T-helper 1 cell (primary cell): ENCODE measurements at places on chromosomes 2 and 18.

DNA sequence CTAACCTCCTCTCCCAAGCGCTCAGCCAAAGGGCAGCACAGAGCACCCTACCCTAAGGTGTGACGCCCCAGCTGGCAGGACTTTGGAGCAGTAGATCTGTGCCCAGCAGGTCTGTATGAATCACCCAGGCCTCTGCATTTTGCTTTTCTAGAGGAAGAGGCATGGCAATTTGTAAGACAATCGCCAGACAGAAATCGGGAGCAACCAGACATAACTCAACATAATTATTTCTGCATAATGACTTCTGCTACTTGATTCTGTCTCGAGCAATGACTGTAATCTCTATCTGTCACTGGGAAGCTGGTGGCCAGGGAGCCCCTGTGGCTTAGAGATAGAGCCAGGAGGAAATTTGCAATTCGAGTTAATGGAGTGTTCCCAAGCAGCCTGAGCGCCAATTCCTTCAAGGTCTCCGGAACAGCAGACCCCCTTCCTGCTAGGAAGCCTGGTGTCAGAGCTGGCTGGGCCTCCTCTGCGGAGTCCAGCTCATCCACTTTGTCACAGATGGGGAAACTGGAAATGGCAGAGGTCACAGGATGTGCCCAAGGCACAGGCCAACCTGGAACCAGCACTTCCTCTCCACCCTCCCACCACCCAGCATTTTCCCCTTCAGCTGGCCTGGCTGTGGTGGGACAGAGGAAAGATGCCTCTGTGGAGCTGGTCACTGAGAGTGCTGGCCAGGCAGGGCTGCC is 55.0 kb downstream of the ODC1 start:
- no peak for DNase-seq

GRCh38 chr2:7706791-7707190 is 789.6 kb downstream of the RNF144A start:
- no peak for DNase-seq

- DNase-seq, result no peak
Observed at GRCh38 chr2:212592695-212593094, 54.1 kb upstream of the ERBB4 start.

GRCh38 chr2:222835143-222835822 is 25.6 kb upstream of the ACSL3 start:
- no peak for DNase-seq

DNA sequence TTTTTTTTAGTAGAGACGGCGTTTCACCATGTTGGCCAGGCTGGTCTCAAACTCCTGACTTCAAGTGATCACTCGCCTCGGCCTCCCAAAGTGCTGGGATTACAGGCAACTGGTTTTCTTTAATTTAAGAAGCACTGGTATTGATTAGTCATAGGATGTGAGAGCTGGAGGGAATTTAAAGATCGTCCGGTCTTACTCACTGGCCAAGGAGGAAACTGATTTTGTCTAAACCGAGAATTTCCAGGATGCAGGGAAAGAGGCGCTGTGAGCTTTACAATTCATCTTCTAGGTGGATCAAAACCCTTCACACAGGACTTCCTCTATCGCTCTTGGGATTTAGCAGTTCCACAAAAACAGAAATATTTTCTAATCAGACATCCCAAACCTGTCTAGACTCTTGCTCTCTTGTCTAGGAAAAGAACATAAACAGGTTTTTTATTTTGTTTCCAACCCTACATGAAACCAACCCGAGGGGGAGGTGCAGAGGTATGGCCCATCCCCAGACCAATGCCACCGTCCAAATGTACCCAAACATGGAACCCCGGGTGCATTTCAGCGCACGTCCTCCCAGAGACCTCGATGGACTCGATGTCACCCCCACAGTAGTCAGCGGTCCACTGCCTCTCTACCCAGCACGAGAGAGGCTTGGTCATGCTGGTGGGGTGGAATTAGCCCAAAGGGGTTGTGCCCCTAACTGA is 12.5 kb upstream of the TUBB6 start:
- DNase-seq, result no peak

DNA sequence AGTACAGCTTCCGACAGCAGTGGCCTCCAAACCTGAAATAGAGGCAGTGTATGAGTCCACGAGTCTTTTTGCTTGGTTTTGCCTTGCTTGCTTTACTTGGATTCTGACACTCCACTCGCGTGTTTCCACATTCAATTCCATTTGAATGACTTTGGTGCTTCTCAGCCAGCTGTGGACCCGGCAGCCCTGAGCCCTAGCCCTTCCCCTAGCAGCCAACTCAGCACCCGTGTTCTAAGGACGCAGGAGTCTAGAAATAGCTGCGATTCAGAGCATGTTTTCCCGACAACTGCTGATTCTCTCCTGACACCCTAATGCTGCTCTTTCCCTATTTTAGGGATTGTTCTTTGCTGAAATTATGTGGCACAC is 20.6 kb downstream of the LRRFIP1 start:
- DNase-seq, result no peak

- DNase-seq, result no peak
Observed at GRCh38 chr2:238865015-238865719, 17.3 kb downstream of the TWIST2 start.
